ENCODE measurements at places on chromosomes 7 and 10. TPM values are rescaled to one million over a fixed set of nuclear protein-coding genes. Genes with fewer than 3 reads are reported as not detected.

Gene RBM20
- total RNA-seq, result 2.6 TPM

Gene H2AZ2
- total RNA-seq, result 49.7 TPM

Gene SGCE
- 13.3 TPM for total RNA-seq

Gene KCNMA1
- total RNA-seq, result 5.9 TPM

- DNase-seq, result peak; percentile 66
These were observed 43.6 kb downstream of the NSUN6 start for GRCh38 chr10:18607503-18608378.

GRCh38 chr7:4014346-4015050 is 667.6 kb upstream of the FOXK1 start:
- DNase-seq, result no peak

GRCh38 chr7:51471210-51471980 is 154.8 kb upstream of the COBL start:
- no peak for DNase-seq
